ENCODE measurements at places on chromosomes 16 and 17. TPM values are rescaled to one million over a fixed set of nuclear protein-coding genes. Genes with fewer than 3 reads are reported as not detected.

- DNase-seq, result no peak
Observed at GRCh38 chr16:85025781-85026653, 1.6 kb upstream of the KIAA0513 start.

DNA sequence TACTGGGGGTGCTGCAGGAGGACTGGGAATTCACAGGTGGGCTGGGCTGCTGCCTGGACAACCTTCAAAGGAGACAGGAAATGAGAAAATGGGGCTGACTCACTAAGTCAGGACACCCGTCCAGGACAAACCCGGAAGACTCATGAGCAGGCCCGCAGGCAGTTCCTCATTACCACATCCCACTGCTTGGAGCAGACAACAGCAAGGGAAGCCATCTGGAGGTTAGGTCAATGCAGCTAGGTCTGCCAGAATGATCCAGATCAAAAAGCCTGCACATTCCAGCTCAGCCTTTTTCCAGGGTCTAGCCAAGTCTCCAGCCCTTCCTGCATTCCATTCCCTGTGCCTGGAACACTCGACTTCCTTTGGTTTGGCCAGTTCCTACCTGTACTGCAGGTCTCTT, 536.5 kb upstream of the CDH11 start:
- DNase-seq, result no peak

GRCh38 chr17:38711792-38712571, 6.9 kb downstream of the MLLT6 start:
- no peak for DNase-seq

DNA sequence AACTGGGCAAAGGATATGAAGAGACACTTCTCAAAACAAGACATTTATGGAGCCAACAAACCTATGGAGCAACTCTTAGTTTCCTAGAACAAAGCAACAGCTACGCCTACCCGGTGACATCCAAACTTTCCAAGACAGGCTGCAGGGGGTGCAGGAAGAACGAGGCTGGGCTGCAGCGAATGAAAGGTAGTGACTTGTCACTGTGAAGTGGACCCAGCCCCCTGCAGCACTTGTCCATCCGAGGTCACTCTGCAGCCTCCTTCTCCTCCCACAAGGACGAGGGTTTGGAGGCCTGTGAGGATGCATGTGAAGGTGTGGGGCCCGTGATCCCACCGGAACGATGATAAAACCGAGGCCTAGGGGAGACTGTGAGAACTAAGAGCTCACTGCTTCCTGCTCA, 192.6 kb upstream of the RPL38 start:
- no peak for DNase-seq

- no peak for DNase-seq
Observed at GRCh38 chr16:12026741-12027490, 50.4 kb downstream of the SNX29 start.

- no peak for DNase-seq
Observed at GRCh38 chr16:54689072-54689865, 241.4 kb upstream of the IRX5 start.

- DNase-seq, result no peak
Observed at GRCh38 chr16:85205747-85206471, 93.6 kb upstream of the CIBAR2 start.

- no peak for DNase-seq
Observed at GRCh38 chr17:60422162-60422665, at the start of gene CHCT1. Gene CHCT1 (plus strand): TSS chr17:60422489. CDS start chr17:60422593, 104 bp downstream.

- DNase-seq, result peak; percentile 86
Observed at GRCh38 chr17:8176197-8176940, at the start of gene TMEM107. Gene TMEM107 (minus strand): TSS chr17:8176380. CDS start chr17:8176286, 94 bp downstream.

DNA sequence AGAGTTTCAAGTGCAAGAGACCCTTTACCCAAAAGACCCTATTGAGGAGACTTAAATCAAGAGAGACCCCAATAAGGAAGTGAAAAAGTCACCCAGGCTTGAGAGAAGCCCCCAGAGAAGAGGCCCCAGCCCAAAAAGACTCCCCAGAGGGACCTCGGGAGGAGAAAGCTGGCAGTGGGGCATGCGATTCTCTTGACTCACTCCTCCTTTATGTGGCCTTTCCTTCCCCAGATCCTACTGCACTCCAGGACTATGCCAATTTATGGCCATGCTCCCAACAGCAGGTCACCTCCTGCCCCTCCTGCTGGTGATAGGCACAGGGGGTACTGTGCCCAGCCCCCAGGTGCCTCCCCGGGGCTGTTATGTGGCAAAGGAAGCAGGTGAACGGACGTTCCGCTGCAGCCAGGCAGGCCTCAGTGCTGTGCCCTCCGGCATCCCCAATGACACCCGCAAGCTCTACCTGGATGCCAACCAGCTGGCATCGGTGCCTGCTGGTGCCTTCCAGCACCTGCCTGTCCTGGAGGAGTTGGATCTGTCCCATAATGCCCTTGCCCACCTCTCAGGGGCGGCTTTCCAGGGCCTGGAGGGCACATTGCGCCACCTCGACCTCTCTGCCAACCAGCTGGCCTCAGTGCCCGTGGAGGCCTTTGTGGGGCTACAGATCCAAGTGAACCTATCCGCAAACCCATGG, 16.3 kb downstream of the LRRC3C start:
- no peak for DNase-seq

Gene PRAC2
- not detected for total RNA-seq

Gene CLDN7
- total RNA-seq, result 0.21 TPM

Gene FADS6
- total RNA-seq, result not detected

Gene TOP2A
- total RNA-seq, result 199 TPM

Measured in activated T-helper 2 cell treated with anti-CD3 and anti-CD28 coated beads, Interferon-gamma antibody, Interleukin-2, Interleukin-4, amounts not matched to agents 10 μg/mL and 5 μg/mL and 100 μg/mL, durations not matched to agents 14 hours and 24 hours and 36 hours (primary cell).